ENCODE measurements at places on chromosomes 5 and 9.

- no peak for DNase-seq
Measured at GRCh38 chr9:20562051-20562450, 60.2 kb downstream of the MLLT3 start.

DNA sequence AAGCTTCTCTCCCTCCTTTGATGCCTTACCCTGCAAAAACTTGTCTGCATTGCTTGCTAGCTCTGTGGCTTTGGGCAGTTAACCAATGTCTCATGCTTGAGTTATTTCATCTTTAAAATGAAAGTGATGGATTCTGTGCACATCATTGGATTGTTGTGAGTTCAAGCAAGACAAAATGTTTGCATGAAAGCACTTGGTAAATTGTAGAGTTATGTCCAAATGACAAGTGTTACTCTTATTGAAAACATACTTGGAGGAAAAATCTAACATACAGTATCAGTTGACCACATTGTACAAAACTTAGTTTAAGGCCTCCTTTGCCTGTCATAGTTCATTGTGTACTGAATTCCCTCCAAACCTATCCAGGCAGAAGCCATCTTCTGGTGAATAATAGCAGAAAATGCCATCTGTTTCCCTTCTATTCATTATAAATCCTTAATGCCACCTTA lies 30.0 kb downstream of the TGFBR1 start:
- DNase-seq, result no peak

GRCh38 chr9:33161011-33161588 lies 6.0 kb downstream of the B4GALT1 start:
- DNase-seq, result no peak

DNA sequence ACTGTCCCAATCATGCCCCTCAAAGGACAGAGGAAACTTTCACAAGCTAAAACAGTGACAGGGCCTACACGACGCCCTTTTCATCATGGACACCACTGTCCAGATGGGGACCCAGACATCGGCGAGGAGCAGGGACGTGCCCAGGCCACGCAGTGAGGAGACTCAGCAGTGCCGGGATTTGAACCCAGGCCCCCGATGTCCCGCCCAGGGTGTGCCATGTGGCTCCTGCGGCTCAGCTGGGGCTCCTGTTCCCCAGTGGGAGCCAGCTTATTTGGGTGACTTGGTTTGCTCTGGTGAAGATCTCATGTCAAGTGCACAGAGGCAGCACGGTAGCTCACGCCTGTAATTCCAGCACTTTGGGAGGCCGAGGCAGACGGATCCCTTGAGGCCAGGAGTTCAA lies 82.2 kb downstream of the STK10 start:
- no peak for DNase-seq

GRCh38 chr5:53971131-53971530 lies 339.2 kb downstream of the ARL15 start:
- peak; percentile 71 for DNase-seq

GRCh38 chr9:83935276-83935935 lies 14.2 kb upstream of the KIF27 start:
- DNase-seq, result no peak

- no peak for DNase-seq
Measured at GRCh38 chr5:73178265-73178664, 5.3 kb downstream of the TMEM174 start.

GRCh38 chr5:113123618-113124017 lies 147.0 kb downstream of the DCP2 start:
- no peak for DNase-seq

GRCh38 chr9:121450241-121450640 lies 49.4 kb downstream of the GGTA1 start:
- no peak for DNase-seq

GRCh38 chr5:81265101-81265500 lies 32.0 kb downstream of the CKMT2 start:
- no peak for DNase-seq

DNA sequence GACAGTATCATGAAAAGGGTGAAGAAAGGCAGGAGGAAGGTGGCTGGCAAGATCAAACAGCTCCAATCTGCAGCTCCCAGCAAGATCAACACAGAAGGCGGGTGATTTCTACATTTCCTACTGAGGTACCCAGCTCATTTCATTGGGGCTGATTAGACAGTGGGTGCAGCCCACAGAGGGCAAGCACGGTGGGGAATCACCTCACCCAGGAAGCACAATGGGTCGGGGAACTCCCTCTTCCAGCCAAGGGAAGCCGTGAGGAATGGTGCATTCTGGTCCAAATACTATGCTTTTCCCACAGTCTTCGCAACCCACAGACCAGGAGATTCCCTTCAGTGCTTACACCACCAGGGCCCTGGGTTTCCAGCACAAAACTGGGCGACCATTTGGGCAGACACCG lies 66.8 kb downstream of the CAMSAP1 start:
- no peak for DNase-seq

- no peak for DNase-seq
Measured at GRCh38 chr5:38258319-38259061, at the start of gene EGFLAM. EGFLAM (plus strand) TSS chr5:38258559; CDS start chr5:38258755, 196 bp downstream.

- no peak for DNase-seq
Measured at GRCh38 chr9:1044643-1045042, 5.5 kb upstream of the DMRT2 start.

- DNase-seq, result no peak
Measured at GRCh38 chr5:157358871-157359270, 92.9 kb downstream of the CYFIP2 start.

DNA sequence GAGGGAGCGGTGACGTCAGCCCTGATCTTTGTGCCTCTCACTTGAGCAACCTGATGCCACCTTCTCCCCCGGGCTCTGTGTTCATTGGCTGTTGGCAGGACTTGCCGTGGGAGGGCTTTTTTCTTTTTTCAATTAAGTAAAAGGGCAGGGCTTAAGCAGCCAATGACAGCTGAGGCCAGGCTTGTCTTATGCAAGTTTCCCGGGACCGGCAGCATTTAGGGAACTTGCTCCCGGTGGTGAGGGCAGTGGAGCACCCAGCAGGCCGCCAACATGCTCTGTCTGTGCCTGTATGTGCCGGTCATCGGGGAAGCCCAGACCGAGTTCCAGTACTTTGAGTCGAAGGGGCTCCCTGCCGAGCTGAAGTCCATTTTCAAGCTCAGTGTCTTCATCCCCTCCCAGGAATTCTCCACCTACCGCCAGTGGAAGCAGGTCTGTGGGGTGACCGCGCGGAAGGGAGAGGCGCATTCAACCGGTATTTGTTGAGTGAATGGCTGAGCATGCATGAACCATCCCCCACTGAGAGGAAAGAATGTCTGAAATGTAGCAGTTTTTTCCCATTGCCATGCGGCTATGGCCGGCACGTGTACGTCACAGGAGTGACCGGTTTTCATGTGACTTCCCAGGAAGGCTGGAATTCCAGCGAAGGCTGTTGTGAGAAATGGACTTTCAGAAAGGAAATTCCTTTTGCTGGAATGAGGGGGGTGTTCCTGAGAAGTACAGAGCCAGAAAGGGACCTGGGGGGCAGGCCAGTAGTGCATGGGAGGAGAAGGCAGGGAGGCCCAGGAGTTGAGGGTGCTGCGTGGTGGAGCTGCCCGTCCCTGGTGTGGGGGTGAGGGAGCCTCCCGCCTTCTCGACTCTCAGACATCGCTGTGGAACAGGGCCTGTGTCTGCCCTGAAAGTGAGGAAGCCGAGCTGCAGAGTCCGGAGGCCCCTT lies 29.0 kb downstream of the PTGES2 start:
- DNase-seq, result peak; percentile 47
